Activated B cell treated with CpG ODN at 0.5 μM for 24 hours (primary cell): ENCODE measurements at places on chromosomes 16 and 17.

DNA sequence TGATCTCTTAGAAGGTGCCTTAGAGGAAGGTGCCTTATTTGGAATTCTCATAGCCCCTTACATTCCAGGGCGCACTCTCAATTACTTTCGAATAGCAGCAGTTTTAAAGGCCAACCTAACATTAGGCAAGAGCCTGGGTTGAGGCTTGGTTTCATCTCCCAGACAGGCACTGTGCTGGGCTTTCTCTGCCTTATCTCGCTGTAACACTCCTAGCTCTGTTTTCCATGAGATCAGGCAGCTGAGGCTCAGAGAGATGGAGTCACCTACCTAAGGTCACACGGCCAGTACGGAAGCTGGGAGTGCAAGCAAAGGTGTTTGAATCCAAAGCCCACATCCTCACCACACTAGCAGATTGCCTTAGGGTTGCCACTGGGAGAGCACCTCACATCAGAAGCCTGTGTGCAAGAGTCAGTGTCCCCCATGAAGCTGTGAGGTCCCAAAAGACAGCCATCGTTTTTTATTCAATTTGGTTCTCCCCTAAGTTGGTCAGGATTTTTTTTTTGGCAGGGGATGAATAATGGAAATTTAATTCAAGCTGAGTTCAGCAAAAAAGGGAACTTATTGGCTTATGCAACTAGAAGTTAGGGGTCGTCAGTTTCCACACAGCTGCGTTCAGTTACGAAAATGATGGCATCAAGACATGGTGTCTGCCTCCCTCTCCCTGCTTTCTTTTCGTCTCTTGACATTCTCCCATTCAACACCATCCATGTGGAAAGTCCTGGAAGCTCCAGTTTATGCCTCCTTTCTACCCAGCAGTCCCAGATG lies 206.4 kb downstream of the KATNIP start:
- no peak for DNase-seq

DNA sequence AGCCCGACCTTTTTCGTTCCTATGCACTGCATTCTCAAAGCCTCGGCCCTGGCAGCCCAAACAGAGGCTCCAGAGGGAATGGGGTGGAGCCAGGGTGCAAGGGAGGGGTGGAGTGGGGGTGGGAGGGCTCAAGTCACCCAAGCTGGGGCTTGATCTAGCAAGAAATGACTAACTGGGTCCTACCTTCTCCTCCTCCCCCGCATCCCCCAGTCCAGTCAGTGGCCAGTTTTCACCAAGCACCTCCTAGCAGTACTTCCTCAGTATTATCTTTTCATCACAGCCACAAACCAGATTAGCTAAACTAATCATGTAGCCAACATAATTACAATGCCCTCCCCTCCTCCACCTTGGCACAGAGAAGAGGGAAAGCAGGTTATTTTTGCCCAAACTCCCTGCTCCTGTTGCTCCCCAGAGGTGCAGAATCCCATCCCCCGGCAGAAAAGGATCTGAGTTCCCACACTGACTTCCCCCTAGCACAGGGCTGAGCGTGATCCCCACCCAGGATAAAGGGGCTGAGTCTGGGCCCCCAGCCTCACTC lies 2.2 kb downstream of the JUP start:
- DNase-seq: no peak

GRCh38 chr16:87233928-87234327 lies 83.3 kb downstream of the C16orf95 start:
- DNase-seq: no peak

- DNase-seq: no peak
These were observed 35.4 kb downstream of the CCDC57 start for GRCh38 chr17:82177276-82177675.

DNA sequence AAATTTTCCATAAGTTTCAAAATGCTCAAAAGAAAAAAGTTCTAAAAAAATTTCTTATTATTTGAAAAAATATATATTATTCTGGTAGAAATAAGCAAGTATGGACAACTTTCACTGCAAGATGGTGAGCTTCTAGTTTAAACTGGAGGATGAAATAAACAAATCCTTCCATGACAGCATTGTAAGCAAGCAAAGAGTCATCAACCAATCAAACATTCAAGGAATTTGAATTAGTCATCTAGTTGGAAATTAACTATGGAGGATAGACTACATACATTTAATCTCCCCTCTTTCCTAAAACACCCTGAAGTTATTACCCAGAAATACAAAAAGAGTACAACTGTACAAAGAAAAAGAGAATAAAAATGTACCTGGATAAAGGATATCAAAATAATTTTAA lies 51.0 kb upstream of the IRX5 start:
- DNase-seq: no peak

DNA sequence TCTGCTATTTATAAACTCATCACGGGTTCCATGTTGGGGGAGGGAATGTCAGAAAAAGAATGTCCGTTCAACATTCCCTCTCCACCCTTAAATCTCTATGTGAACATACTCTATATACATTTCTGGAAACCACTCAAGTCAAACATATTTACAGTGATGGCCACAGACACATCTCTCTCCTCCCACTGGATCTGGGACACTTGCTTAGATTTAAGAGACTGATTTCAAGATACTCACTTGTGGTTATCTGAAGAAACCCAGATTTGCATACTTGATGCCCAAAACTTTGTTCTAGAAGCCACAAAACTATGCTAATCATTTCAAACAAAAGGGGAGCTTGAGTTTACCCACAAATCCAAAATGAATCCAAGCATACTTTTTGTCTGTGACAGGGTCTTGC lies 182.9 kb upstream of the SOX9 start:
- DNase-seq: no peak

- peak; percentile 57 for DNase-seq
These were observed 4.3 kb upstream of the NAGLU start for GRCh38 chr17:42531455-42532354.

GRCh38 chr17:44996304-44996703 lies 28.2 kb upstream of the C1QL1 start:
- no peak for DNase-seq

- DNase-seq: no peak
These were observed 5.1 kb downstream of the MVP start for GRCh38 chr16:29825145-29826044.

DNA sequence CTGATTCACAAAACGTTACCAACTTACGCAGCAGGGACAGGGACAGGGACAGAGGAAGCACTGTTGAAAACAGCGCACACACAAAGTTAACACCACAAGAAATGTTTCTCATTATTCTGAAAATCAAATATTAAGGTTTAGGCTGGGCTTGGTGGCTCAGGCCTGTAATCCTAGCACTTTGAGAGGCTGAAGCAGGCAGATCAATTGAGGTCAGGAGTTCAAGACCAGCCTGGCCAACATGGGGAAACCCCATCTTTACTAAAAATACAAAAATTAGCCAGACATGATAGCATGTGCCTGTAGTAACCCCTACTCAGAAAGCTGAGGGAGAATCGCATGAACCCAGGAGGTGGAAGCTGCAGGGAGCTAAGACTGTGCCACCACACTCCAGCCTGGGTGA lies 4.2 kb downstream of the CYTH1 start:
- no peak for DNase-seq

DNA sequence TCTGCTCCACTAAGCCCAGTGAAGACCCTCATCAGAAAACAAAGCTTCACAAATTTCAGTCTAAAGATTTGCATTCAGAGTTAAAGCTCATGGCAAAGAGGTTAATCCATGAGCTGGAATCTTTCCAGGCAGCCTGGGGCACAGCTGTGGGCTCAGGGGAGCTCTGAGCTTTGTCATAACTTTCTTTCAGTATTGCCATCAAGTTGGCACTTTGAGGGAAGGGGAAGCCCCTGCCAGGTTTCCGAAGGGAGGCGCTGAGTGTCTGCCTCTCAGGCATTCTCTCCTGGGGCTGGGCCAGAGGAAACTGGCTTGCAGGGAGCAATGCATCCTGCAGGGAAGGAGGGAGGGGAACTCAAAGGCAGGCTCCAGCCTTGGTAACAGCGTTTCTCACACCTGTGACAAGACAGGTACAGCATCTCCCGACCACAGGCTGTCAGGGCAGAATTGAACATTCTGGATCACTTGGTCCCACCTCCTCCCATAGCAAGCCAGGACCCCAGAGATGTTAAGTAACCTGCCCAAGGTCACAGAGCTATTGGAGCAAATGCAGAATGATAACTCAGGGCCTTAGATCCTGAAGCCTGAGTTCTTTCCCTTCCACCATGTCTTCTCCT lies 3.9 kb downstream of the LPO start:
- DNase-seq: no peak

DNA sequence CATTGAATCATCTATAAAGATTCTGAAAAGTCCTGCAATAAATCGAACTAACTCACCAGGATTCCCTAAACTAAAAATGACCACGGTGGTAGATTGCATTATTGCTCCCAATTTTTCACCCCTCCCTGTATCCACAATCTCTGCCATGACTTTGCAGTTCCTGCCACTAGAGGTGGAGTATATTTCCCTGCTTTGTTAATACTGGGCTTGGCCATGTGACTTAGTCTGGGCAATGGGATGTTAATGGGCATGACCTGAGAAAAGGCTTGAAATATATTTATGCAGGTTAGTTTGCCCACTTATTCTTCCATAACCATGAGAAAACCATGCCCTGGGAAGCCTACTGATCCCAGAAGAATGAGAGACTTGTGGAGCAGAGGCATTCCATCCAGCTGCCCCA lies 59.1 kb downstream of the NOG start:
- DNase-seq: no peak

GRCh38 chr16:69123910-69124309 lies 8.5 kb downstream of the CHTF8 start:
- DNase-seq: no peak

GRCh38 chr17:46841561-46842379 lies 9.6 kb upstream of the WNT9B start:
- no peak for DNase-seq

GRCh38 chr17:2718150-2718938 lies 6.8 kb upstream of the CLUH start:
- no peak for DNase-seq

DNA sequence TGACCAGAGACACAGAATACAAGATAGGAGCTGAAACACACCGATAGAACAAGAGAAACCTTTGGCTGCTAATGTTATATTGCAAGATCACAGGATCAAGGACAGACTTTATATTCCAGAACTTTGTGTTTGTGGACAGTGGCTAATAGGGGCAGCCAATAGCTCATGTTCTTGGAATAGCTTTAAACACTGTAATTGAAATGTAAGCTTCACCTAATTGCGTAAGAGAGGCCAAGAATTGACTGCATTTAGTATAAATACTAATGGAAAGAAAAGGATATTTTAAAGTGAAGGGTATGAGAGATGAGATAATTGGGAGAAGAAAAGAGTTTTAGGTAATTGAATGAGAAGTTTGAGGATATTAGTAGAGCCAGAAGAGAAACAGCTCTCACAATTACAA lies 758.8 kb downstream of the CDH11 start:
- no peak for DNase-seq

GRCh38 chr16:11098601-11099390 lies 154.4 kb downstream of the CLEC16A start:
- DNase-seq: no peak

- no peak for DNase-seq
These were observed 6.0 kb upstream of the RBFOX3 start for GRCh38 chr17:79616801-79617200.

- peak; percentile 33 for DNase-seq
These were observed 519 bp downstream of the ST6GALNAC2 start for GRCh38 chr17:76585033-76585648.

- peak; percentile 74 for DNase-seq
These were observed 2.8 kb upstream of the CIBAR2 start for GRCh38 chr16:85114909-85115567.

DNA sequence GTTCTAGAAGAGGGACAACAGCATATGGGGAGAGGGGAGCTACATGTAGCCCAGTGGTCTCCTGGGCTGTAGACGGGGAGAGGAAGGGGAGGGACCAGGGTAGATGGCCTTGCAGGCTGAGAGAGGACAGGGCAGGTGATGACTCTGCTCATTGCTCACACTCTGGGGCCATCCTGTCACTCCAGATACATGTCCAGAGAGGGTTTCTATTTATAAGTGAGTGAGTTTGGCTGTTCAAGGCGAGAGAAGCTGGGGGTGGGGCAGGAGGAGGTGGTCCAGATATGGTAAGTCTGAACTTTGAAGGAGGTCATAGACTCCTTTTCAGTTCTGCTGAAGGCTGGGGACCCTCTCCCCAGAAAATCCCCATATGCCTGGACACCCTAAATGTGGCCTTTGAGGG lies 22.2 kb downstream of the CACNA1G start:
- DNase-seq: no peak

- no peak for DNase-seq
These were observed 155.2 kb upstream of the CIBAR2 start for GRCh38 chr16:85267414-85267945.

GRCh38 chr17:17621254-17621653 lies 29.7 kb upstream of the PEMT start:
- no peak for DNase-seq

DNA sequence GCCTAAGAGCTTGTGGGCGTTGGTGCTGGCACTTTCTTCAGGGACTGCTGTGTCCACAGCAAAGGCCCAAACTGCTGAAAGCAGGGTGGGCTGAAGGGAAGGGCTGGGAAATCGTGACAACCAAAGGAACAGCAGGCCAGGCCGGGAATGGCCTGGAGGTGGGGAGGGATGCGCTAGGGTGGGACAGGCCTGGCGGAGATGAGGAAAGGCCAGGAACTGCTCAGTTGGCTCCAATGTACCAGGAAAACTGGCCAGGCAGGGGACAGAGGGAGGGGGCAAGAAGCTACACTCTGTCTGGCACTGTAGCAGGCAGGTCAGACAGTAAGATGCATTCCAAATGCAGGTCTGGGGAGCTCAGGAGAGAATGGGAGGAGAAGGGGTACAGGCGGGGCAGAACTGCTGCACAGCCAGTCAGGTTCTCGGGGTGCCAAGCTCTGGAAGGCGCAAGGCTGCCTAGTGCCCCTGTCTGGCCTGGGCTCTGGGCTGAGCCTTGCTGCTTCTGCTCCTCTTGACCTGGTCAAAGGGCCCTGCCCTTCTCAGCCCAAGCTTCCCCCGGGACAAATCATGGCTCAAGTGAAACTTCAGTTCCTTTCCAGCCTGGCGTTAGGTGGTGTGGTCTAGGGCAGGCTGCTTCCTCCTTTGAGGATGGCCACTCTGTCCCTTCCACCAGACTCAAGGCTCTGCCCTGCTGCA lies 7.3 kb downstream of the PNMT start:
- DNase-seq: no peak
